Lower lobe of right lung (tissue), 2 donors: ENCODE measurements at places on chromosomes 11 and 22. TPM values are rescaled to one million over a fixed set of nuclear protein-coding genes. Genes with fewer than 3 reads are reported as not detected.

AP1B1 gene
- total RNA-seq, result 70.3 TPM

MPPED1 gene
- not detected for total RNA-seq

ASPHD2 gene
- total RNA-seq, result 1.5 TPM

MMP1 gene
- total RNA-seq, result 0.97 TPM

GRIK4 gene
- total RNA-seq, result 2.2 TPM

SNU13 gene
- 95.9 TPM for total RNA-seq

MPPED2 gene
- 1.5 TPM for total RNA-seq

TMEM132A gene
- 13.9 TPM for total RNA-seq
